T-helper 2 cell (primary cell): ENCODE measurements at places on chromosomes 6 and 20.

DNA sequence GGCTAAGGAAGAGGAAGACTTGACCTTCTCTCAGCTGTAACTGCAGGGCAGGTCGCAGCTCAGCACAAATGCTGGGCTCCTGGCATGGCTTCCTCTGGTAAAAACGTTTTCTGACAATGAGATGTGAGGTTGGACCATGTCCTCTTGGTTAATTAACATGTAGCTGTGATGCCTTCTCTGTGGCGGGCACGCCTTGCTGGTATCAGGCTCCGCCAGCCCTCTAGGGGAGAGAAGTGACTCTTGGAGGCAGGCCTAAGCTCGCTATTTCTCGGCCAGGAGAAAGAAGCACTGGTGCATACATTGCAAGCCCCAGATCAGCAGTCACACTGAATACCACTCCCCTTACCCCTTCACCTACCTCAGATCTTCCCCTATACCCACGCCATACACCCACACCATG lies 65.0 kb downstream of the QRSL1 start:
- no peak for DNase-seq

DNA sequence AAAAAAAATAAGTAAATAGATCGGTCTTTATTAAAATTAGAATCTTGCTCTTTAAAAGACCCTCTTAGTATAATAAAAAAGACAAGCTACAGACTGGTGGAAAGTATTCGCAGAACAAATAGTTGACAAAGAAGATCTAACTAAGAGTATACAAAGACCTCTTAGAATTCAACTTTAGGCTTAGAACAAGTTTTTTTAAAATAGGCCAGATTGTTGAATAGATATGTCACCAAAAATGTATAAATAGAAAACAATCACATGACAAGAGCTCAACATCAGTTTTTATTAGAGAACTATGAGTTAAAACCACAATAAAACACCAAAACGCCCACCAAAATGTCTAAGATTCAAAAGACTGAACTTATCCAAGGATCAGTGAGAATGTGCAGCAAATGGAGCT lies 632.7 kb upstream of the PTCHD4 start:
- no peak for DNase-seq

DNA sequence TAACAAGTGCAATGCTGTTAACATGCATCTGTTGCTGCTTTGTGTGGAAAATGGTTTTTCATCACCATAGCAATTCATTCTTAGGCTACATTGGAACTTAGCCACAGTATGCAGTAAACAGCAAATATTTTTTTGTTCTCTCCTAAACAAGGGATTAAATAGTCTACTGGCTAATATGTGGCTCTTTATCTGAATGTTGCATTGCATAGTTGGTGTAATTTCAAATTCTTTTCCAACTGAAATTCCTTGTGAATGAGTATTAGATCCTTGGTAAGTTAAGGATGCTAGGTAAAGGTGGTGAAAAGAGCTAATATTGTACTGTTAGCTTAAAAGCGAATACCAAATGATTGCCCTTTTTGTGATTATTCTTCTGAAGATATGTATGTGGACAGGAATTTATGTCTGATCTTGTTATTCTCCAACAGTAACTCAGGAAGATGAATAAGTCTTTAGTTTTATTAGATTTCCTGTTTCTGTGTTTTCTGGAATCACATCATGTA lies 958 bp downstream of the MLIP start:
- DNase-seq: no peak

DNA sequence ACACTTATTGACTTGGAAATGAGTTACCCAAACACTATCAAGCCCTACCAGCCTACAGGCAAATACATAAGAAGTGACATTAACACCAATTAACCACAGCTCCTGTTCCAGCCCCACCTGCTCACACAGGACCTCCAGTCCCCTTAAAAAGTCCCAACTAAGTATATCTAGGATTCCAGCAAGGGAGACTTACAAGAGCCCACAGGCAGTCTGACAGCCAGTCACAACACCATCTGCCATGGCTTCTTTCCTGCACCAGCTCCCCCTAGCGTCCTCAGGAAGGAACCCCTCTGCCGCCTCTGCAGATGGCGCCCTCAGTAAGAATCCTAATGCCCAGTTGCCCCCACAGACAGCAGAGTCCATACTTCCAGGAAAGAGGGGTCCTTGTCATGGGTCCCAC lies 122.1 kb downstream of the HIVEP2 start:
- DNase-seq: no peak

- DNase-seq: peak; percentile 56
These were observed 12.8 kb downstream of the NFATC2 start for GRCh38 chr20:51529758-51530157.

- no peak for DNase-seq
These were observed 762 bp downstream of the SIRPB1 start for GRCh38 chr20:1618954-1619540.

DNA sequence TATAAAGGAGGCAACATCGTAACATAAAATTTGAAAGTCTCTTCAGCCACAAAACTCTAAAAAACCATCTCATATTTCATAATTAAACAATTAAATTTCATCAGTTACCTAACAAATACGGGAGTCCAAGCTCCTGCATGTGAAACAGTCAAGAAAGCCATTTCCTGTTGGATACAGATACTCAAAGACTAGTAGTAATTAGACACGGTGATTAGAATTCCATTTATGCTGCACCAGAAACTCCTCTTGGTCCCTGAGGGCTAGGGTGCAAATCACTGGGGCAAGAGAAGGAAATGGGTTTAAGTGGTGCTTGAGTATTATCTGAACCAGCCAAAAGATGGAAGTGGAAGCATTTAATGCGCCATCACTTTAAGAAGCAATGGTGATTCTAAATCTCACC lies 27.4 kb downstream of the TRAM2 start:
- no peak for DNase-seq

DNA sequence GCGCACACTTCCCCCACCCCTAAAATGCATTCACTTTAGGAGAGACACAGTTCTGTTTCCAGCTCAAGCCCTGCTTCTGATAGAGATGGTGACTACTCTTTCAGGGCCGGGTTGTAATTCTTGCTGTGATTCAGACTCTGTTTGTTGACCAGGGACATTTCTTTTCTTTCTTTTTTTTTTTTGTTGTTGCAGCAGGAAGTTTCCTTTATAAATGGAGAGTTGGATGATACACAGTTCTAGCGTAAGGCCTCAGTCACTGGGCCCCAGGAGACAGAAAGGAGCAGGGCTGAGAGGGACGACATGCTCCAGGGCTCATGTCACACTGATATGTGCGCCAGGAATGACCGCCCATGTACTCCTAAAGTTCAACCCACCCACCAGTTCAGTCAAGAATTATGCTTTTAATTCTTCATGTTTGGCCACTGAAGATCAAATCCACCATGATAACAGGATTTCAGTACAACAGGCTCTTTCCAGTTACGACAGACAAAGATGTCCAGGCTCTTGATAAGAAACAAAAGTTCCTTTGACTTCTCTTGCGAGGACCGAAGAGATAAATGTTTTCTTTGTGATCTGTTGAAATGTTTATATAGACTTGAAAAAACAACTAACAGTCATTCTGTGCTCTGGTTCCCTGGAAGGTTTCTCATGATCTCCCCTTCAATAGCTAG lies 142.5 kb downstream of the CD164 start:
- no peak for DNase-seq

- no peak for DNase-seq
These were observed 16.0 kb downstream of the SHLD1 start for GRCh38 chr20:5766085-5766764.

DNA sequence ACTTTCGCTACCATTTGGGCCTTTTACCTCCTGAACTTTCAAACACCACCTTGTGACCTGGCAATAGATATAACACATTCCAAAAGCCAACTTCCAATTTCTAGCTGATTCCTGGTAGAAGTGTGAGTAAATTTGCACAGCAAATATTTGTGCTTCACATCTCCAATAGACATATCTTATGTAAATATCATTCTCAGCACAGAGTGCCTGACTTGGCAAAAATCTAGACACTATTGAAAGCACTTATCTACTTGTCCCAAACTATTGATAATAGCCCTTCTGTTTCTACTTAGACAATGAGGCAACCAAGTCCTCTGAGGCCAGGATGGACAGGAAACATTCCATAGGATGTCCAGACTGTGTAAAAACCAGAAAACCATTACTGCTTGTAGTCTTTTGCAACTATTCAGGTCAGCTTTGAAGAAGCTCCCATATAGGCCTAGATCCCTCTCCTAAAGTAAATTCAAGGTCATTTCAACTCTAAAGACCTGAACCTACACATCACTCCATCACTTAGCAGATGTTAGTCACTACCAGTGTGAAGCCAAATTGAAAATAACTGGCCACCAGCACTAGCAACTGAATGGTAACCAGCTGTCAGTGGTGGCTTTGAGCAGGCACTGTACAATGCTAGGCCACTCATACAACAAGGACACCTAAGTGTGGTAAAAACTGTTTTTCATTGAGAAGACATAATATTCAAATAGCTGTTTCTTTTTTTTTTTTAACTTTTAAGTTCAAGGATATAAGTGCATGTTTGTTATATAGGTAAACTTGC lies 95.3 kb upstream of the RSPO3 start:
- DNase-seq: no peak

GRCh38 chr20:24034820-24035219 lies 46.2 kb upstream of the GGTLC1 start:
- no peak for DNase-seq

- no peak for DNase-seq
These were observed 493.9 kb upstream of the SOX4 start for GRCh38 chr6:21099338-21100314.

GRCh38 chr20:47922269-47922668 lies 137.0 kb upstream of the SULF2 start:
- no peak for DNase-seq

DNA sequence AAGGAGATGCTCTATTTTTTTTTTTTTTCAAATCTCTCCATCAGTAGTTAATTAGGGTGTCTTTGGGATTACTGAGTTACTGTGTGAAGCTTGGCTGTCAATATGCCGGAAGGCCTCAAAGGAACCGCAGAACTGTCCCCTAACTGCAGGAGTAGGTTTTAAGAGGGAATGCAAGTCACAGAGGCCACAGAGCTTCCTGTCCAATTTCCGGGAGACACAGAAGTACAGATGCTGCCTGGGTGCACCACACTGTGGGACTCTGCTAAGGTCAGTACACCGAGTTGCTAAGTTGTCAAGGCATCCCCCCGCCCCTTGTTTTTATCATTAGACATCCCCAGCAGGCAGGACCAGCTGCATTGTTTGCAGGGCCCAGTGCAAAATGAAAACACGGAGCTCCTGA lies 120.2 kb upstream of the RAB32 start:
- no peak for DNase-seq

DNA sequence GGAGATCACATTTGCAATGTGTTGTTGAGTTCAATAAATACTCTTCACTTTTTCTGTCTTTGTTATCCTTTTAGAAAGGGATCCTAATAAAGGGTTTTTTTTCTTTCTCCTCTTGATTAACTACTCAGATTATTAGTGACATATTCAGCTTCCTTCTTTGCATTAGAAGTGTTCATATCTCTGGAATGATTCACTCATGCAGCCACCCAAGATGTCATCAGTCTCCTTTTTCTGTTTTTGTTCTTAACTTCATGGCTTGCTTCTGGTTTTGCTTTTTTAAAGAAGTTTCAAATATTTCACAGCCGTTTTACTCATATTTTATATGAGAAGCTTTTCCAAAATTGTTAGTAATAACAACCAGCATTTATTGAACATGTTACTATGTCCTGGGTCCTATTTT lies 187.6 kb downstream of the TMEM242 start:
- no peak for DNase-seq

DNA sequence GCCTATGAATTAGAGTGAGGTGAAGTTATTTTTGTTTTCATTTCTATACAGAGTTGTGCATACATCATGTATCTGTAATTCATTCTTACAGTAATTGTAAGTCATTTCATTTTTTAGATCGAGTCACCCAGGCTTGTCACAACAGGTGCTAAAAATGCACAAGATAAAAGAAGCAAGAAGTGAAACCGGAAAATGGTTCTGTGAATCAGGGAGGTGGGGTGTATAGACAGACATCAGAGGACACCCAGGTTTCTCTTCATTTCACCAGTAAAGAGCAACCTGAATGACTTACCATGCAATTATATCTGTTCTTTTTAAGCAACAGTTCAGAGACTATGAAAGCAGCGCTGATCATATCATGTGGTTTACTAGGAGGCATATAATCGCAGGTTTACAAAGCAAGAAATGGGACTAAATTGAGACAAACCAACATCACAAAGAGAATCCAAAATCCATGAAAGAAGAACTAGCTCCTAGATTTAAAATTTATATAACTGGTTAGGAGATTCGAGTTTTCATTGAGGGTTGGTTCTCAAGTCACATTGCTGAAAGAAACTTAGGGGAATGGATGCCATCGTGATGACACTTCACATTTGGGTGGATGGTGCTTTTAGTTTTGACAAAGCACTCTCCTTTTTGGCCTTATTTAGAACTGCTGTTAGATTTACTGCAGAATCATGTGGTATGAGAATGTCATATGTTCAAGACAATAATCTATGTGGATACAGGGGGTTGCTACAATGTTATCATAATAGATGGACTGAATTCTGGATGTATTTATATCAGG lies 27.9 kb upstream of the TBC1D7 start:
- peak; percentile 27 for DNase-seq

- DNase-seq: no peak
These were observed 74.2 kb upstream of the QKI start for GRCh38 chr6:163340201-163340887.
